Neural cell (in vitro differentiated cells): ENCODE measurements at places on chromosomes 4 and X. TPM values are rescaled to one million over a fixed set of nuclear protein-coding genes. Genes with fewer than 3 reads are reported as not detected.

Gene GSTCD
- polyA plus RNA-seq = 15.1 and 15.7 TPM in 2 replicates

Gene SH3TC1
- not detected in 2 replicates for polyA plus RNA-seq

Gene TRIM75
- not detected in 2 replicates for polyA plus RNA-seq

Gene NIPAL1
- 0.52 and 0.85 TPM in 2 replicates for polyA plus RNA-seq

Gene ADGRG2
- polyA plus RNA-seq = 0.05 and 0.22 TPM in 2 replicates

Gene TMA16
- polyA plus RNA-seq = 6.6 and 10.7 TPM in 2 replicates

Gene FNIP2
- polyA plus RNA-seq = 51.7 and 54.6 TPM in 2 replicates

Gene UGT2B15
- polyA plus RNA-seq = not detected in 2 replicates

Gene ADGRA3
- polyA plus RNA-seq = 38.4 and 40.5 TPM in 2 replicates

Gene HMGB3
- 234 and 249 TPM in 2 replicates for polyA plus RNA-seq

Gene TCEAL8
- polyA plus RNA-seq = 145 and 167 TPM in 2 replicates

Gene CFP
- polyA plus RNA-seq = 2.7 and 4.8 TPM in 2 replicates

Gene TEX13D
- polyA plus RNA-seq = not detected in 2 replicates

Gene RPGR
- 2.8 and 6.5 TPM in 2 replicates for polyA plus RNA-seq

Gene CYLC1
- polyA plus RNA-seq = not detected in 2 replicates

Gene BCORL1
- polyA plus RNA-seq = 1.0 and 1.1 TPM in 2 replicates

Gene RHOXF2B
- polyA plus RNA-seq = not detected in 2 replicates

Gene TBX22
- not detected in 2 replicates for polyA plus RNA-seq

Gene CTAG2
- polyA plus RNA-seq = not detected in 2 replicates

Gene P2RY4
- polyA plus RNA-seq = not detected in 2 replicates

Gene EPGN
- polyA plus RNA-seq = not detected in 2 replicates
